ENCODE measurements at places on chromosomes 12 and 14. TPM values are rescaled to one million over a fixed set of nuclear protein-coding genes. Genes with fewer than 3 reads are reported as not detected.
A peak's percentile ranks its signal among the peaks of the same experiment; 100 is the strongest.

DNA sequence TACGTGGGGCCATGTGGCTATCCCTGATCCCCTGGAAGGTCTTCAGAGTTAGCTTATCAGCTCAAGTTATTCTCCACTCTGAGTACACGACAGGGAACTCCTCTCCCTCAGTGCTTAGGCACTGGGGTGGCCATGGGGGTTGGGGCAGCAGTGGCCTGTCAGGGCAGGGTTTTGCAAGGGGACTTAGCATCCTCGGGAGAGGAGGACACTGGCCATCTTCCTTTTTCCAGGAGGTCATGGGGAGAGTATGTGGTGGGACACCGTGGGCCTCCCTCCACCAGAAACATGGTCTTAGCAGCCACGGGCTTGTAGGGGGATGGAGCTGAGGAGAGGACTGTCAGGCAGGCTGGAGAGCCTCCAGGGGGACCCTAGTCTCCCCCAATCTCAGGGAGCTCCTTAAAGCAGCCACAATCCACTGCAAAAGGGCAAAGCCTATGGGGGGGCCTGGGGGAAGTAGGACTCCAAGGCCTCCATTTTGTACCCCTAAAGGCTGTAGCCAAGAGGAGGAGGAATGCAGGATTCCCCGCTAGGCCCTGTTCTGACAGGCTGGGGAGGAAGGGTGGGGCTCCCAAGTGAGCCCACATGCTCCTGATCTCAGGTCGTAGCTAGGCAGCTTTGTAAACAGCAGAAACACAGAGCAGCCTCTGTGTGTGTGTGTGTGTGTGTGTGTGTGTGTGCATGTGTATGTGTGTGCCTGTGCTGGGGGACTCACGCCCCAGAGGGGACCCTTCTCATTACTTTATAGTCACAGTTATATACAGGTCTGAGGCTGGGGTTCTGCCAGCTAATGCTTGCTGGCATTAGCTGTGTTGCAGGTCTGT is 36.6 kb downstream of the KRT80 start:
- no peaks in the 10 kb centered on the region for H3K36me3 ChIP-seq
- peaks cover 23% of the 10 kb centered on the region for H3K4me1 ChIP-seq
- peak; percentile 17 for DNase-seq
- no peaks in the 10 kb centered on the region for H3K27me3 ChIP-seq

DNA sequence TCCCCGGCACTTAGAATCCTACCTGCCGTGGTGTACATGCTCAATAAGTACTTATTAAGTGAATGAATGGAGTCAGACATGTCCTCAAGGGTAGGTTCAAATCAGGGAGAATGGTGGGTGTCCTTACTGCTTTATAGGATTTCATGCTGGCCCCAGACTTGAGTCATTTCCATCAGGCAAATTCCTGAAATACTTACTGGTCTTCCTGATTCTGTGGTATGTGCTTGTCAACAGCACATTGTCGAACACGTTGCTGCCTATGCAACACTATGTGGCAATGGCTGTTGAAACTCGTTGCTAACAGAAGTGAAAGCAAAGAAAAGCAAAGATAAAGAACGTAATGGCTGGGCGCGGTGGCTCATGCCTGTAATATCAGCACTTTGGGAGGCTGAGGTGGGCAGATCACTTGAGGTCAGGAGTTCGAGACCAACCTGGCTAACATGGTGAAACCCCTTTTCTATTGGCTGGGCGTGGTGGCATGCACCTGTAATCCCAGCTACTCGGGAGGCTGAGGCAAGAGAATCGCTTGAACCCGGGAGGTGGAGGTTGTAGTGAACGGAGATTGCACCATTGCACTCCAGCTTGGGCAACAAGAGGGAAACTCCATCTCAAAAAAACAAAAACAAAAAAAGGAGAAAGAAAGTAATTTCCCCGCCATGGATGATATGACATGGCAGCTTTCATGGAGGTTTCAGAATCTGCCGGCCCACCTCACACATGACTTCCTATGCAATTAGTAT is 214.9 kb downstream of the ZFP36L1 start:
- DNase-seq: no peak
- no peak overlapping the region for H3K4me3 ChIP-seq
- no peaks in the 10 kb centered on the region for H3K27me3 ChIP-seq
- no peak overlapping the region for H3K27ac ChIP-seq
- no peaks in the 10 kb centered on the region for H3K36me3 ChIP-seq

GRCh38 chr12:13173012-13173932 is 23.3 kb upstream of the EMP1 start:
- peak; percentile 78 for DNase-seq
- H3K4me3 ChIP-seq: no peak overlapping the region

GRCh38 chr14:31927348-31927832 is 149.7 kb upstream of the ARHGAP5 start:
- peak overlapping the region; percentile 24 for H3K27ac ChIP-seq
- H3K36me3 ChIP-seq: no peaks in the 10 kb centered on the region
- H3K27me3 ChIP-seq: no peaks in the 10 kb centered on the region
- DNase-seq: peak; percentile 57
- H3K4me1 ChIP-seq: peaks cover 17% of the 10 kb centered on the region
- no peak overlapping the region for H3K4me3 ChIP-seq

GRCh38 chr12:12788131-12788530 is 2.7 kb downstream of the APOLD1 start:
- H3K4me3 ChIP-seq: peak overlapping the region; percentile 42
- DNase-seq: no peak
- no peaks in the 10 kb centered on the region for H3K27me3 ChIP-seq
- peak overlapping the region; percentile 8 for H3K27ac ChIP-seq

DNA sequence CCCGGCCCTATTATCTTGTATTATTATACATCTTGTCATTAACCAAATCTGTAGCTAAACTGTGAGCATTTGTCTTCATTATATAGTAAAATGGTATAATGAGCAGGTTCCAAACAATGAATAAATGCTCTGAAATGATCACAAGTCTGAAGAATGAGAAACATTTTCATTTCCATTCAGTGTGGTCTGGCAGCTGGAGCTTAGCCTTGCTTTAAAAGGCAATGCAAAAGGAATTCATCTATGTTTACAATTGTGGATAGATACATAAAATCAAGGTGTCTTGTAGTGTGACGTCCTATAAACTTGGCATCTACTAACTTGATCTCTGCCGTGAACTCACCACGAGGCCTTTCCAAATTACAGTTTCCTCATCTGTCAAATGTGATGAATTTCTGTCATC is 168.3 kb downstream of the RMST start:
- H3K36me3 ChIP-seq: no peaks in the 10 kb centered on the region
- H3K4me3 ChIP-seq: no peak overlapping the region
- no peaks in the 10 kb centered on the region for H3K4me1 ChIP-seq

- DNase-seq: peak; percentile 70
- H3K4me1 ChIP-seq: peaks cover 27% of the 10 kb centered on the region
- peaks cover 5% of the 10 kb centered on the region for H3K27me3 ChIP-seq
- no peak overlapping the region for H3K4me3 ChIP-seq
Measured at GRCh38 chr14:75303381-75303789, 24.8 kb downstream of the FOS start.

GRCh38 chr12:20366776-20367409 is 1.4 kb upstream of the PDE3A start:
- no peaks in the 10 kb centered on the region for H3K36me3 ChIP-seq
- peaks cover 12% of the 10 kb centered on the region for H3K4me1 ChIP-seq
- no peak overlapping the region for H3K4me3 ChIP-seq
- H3K27me3 ChIP-seq: peaks cover 38% of the 10 kb centered on the region
- no peak overlapping the region for H3K27ac ChIP-seq

GRCh38 chr12:45726603-45727300 is 2.8 kb upstream of the ARID2 start:
- H3K4me3 ChIP-seq: peak overlapping the region; percentile 95
- H3K36me3 ChIP-seq: peaks cover 12% of the 10 kb centered on the region
- peak; percentile 52 for DNase-seq
- peaks cover 23% of the 10 kb centered on the region for H3K4me1 ChIP-seq

DNA sequence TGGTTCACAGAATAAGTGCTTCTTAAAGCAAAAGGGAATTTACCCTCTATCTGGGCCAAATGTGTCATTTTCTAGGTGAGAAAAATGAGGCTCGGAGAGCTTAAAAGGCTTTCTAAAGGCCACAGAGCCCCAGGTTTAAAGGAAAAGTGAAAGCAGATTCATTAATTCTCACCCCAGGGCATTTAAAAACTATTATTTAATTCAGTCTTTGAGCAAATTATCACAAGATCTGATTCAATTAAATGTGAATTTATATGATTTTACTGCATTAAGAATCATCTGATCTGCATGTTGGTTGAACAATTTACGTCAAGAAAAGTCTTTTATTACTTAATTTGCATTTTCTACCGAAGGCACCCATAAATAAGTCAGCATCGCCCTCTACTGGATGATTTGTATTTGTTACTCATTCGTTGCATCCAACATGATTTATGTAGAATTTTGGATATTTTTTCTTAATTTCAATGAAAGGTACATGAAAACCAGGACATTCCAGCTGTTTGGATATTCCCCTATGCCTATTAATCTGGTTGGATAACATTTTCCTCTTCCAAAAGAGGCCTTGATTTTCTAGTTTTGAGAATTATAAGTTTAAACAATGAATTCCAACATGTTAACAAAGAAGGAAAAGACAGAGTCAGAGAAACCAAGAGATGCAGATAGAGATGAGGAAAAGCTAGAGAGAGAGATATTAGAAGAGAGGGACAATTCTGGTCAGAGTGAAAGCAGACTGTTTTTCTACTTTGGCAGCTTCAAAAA is 19.1 kb upstream of the DHRS7 start:
- peaks cover 1% of the 10 kb centered on the region for H3K36me3 ChIP-seq
- H3K4me1 ChIP-seq: peaks cover 17% of the 10 kb centered on the region
- no peak for DNase-seq
- no peaks in the 10 kb centered on the region for H3K27me3 ChIP-seq
- H3K27ac ChIP-seq: peak overlapping the region; percentile 85

DNA sequence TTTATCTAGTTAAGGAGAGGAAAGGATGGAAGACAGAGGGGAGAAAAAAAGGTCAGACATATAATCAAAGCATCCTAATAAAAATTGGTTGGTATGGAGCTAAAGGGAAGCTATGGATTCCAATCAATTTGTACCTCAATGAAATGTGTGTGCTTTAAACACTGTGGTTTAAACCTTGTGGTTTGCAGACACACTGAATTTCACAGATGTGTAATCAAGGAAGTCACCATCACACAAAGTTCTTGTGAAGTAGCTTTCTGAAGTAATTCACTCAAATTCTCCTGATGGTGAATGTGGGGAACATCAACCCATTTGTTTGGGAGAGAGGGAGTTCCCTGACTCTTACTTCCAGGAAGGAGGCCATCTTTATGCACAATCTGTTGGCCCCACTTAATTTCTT is 243.3 kb upstream of the KRR1 start:
- no peak overlapping the region for H3K4me3 ChIP-seq
- no peak for DNase-seq
- H3K36me3 ChIP-seq: no peaks in the 10 kb centered on the region

DNA sequence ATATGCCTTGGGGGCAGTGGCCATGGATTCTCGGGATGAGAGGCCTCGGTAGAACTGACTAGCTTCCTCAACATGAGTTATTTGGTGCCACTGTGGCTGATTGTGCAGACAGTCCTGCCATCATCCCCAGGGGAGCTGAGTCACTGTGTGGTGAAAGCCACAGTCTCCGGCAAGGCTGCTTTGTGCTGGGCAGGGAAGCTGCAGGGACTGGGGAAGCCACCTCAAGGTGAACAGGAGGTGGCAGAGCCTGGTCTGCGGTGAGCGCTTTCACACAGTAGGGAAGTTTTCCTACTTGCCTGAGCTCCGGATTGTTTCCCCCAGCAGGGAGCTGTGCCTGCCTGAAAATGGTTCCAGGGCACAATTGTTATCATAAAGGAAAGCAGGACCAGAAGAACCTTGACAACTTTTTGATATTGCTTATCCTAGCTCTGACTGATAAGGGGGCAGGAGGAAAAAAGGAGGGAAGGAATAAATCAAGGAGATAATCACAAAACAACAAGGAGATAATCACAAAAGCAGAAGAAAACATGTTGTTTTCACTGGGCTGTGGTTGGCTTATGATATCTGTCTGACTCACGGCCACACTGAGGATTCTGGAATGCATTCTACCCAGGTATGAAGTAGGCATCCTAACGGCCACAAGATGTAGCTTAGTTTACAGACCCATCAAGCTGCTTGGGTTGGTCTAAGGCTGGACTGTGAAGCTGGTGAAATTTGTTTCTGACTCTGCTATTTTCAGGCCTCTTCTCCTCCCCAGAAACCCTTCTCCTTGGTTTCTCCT is 32.2 kb upstream of the GNG2 start:
- no peaks in the 10 kb centered on the region for H3K4me1 ChIP-seq
- peak; percentile 90 for DNase-seq
- H3K27ac ChIP-seq: no peak overlapping the region
- H3K4me3 ChIP-seq: no peak overlapping the region
- H3K36me3 ChIP-seq: no peaks in the 10 kb centered on the region
- no peaks in the 10 kb centered on the region for H3K27me3 ChIP-seq

GRCh38 chr12:51915951-51916350 is 8.6 kb downstream of the ACVRL1 start:
- no peaks in the 10 kb centered on the region for H3K36me3 ChIP-seq
- H3K27ac ChIP-seq: no peak overlapping the region
- no peak overlapping the region for H3K4me3 ChIP-seq
- H3K27me3 ChIP-seq: no peaks in the 10 kb centered on the region
- H3K4me1 ChIP-seq: no peaks in the 10 kb centered on the region

DNA sequence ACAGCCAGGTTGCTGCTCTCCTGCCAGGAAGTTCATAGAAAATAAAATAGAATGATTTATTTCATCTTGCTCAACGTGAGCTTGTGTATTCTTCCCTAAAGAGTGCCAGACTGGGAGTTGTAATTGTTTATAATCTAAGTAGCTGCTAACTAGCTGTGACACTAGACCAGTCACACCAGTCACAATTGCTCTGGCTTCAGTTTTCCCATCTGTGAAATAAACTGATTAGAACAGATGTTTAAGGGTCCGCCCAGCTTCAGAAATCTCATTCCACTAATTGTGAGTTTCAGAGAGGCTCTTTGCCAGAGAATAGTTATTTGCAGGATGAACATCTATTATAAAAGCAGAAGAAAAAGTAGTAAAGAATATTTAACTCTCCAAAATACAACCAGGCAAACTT is 55.6 kb upstream of the ZDHHC17 start:
- H3K27ac ChIP-seq: no peak overlapping the region
- H3K36me3 ChIP-seq: no peaks in the 10 kb centered on the region
- no peak overlapping the region for H3K4me3 ChIP-seq
- peaks cover 3% of the 10 kb centered on the region for H3K4me1 ChIP-seq
- DNase-seq: no peak

- H3K27me3 ChIP-seq: no peaks in the 10 kb centered on the region
- H3K4me3 ChIP-seq: no peak overlapping the region
- no peak for DNase-seq
- H3K36me3 ChIP-seq: peaks cover 1% of the 10 kb centered on the region
Measured at GRCh38 chr12:92255741-92256140, 110.1 kb upstream of the BTG1 start.

- no peak overlapping the region for H3K27ac ChIP-seq
- no peak overlapping the region for H3K4me3 ChIP-seq
- H3K4me1 ChIP-seq: no peaks in the 10 kb centered on the region
- H3K36me3 ChIP-seq: no peaks in the 10 kb centered on the region
Measured at GRCh38 chr14:101499080-101499479, 62.2 kb upstream of the DIO3 start.

- H3K36me3 ChIP-seq: no peaks in the 10 kb centered on the region
- H3K27me3 ChIP-seq: peaks cover 4% of the 10 kb centered on the region
- no peak overlapping the region for H3K27ac ChIP-seq
- H3K4me1 ChIP-seq: no peaks in the 10 kb centered on the region
Measured at GRCh38 chr14:104245075-104245474, 106.7 kb downstream of the KIF26A start.

Gene KRT3
- not detected for total RNA-seq

Gene KRT75
- total RNA-seq: not detected

Gene RNU6-7
- not detected for total RNA-seq

Gene NXPH4
- 0.46 TPM for total RNA-seq

Gene TAS2R43
- total RNA-seq: 0.21 TPM

Gene CCND2
- 255 TPM for total RNA-seq

Gene PROX2
- 0.33 TPM for total RNA-seq

Gene GDF3
- not detected for total RNA-seq

Gene ABCC9
- total RNA-seq: not detected
